ENCODE measurements at places on chromosomes 2 and 18.

DNA sequence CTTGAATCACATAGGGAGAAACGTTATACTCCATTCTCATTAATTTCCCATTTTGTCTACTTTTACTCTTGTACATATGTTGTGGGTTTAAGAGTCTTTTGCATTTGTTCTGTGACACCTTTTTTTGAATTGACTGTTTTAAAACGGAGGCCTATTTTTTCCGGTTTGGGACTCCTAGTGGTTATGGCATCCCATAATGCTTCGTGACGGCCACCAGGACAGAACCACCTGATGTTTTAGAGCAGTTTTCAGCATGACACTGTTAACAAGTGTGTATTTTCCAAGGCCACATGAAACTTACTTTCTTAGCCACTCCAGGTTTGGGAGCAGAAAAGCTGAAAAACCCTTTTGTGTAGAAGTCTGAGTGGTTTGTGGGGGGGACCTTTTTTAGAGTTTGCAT is 8.4 kb downstream of the SOX11 start:
- no peak for DNase-seq

DNA sequence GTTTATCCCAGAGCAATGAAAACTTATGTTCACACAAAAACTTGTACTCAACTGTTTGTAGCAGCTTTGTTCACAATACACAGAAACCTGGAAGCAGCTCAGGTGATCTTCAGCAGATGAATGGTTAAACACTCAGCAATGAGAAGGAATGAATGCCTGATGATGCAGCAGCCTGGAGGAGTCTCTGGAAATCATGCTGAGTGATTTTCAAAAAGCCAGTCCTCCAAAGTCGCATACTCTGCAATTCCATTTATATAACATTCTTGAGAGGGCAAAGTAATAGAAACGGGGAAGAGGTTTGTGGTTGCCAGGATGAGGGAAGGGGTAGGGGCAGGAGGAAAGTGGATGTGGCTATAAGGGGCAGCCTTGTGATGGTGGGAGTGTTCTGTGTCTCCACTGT is 108.1 kb downstream of the CTIF start:
- DNase-seq: no peak

DNA sequence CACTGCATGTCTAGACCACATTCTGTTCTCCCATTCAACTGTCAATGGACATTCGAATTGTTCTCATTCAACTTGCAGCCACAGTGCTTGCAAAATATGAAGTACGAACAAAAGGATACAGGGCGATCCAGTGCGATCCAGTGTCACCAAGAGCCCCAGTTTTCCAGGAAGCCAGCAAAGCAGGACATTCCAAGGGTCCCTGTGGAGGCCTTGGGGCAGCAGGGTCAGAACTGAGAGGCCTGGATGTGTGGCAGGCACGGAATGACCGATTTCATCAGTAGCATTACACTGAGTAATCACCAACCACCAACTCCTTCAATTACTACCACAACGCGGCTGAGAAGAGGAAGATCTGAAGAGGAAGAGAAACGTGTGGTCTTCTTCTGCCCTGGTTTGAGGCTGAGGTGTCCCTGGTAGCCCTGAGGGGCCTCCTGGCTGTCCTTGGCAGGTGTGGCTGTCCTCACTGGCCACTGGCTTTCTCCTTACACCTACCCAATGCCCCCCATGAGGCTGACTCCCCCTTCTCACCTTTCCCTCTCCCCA is 172.7 kb upstream of the FHL2 start:
- no peak for DNase-seq

DNA sequence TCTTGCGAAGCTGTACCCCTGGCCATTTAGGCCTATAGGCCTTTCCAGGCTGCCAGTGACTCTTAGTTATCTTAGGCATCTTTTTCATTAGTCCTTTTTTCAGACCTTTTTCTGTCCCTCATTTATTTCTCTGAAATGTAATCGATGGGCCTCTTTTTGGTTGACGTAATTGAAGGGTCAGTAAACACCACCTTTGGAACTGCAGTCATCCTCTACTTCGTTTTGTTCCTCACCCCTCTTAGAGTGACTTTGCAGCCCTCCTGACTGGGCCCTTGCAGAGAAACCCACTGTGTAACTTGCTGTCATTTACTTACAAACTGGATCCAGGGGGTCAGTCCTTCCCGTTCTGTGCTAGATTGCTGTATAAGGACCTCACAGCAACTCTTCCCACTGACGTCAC is 23.2 kb downstream of the CENPO start:
- no peak for DNase-seq

- no peak for DNase-seq
Measured at GRCh38 chr18:56542476-56542875, 95.9 kb downstream of the TXNL1 start.

DNA sequence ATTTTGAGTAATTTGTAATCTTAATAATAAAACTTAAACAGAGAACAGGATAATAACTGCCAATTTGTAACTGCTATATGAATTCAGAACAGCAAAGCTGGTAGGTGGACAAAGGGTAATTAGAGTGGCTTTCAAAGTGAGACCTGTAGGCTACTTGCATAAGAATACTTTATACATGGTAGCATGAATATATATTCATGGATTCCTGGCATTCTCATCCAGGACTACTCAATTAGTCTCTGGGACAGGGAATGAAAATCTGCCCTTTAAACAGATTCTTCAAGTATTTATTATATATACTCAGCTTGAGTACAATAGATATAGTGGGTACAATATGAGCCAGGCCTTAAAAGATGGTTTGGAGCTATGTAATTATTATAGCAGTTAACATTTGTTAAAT is 419.9 kb downstream of the PIK3C3 start:
- DNase-seq: no peak

Data from mesenteric fat pad (tissue), 1 donor.